ENCODE measurements at places on chromosomes 2 and 18.

DNA sequence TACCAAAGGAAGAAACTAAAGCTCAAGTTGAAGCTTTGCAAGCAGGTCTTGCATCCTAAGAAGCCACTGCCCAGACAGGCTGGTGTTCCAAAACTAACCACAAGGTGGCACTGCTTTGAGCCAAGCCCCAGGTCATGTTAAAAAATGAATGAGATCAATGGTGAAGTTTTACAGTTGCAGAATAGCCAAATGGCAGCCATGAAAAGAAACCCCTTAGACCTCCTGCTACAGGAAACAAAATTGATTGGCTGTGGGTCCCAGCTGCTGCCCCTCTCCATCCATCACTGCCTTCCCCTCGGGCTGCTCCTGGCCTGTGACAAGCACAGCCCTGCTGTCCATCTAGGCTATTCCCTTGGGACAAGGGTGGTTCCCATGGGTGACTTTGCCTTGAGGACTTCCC, 20.7 kb upstream of the MREG start:
- peak; percentile 54 for DNase-seq

GRCh38 chr18:58723810-58724602, 52.7 kb downstream of the MALT1 start:
- DNase-seq: no peak

- DNase-seq: no peak
Observed at GRCh38 chr2:181573140-181573736, 83.7 kb downstream of the CERKL start.

GRCh38 chr2:38146907-38147307, 71.0 kb upstream of the CYP1B1 start:
- DNase-seq: no peak

GRCh38 chr2:15982285-15983044, 42.1 kb downstream of the MYCN start:
- no peak for DNase-seq

- no peak for DNase-seq
Observed at GRCh38 chr2:144924827-144925226, 404.9 kb upstream of the ZEB2 start.

Measured in stimulated activated CD8-positive, alpha-beta memory T cell treated with anti-CD3 and anti-CD28 coated beads, Interleukin-7, amount 100 ng/mL, for 1 hour (primary cell).